Stimulated activated CD4-positive, alpha-beta T cell treated with anti-CD3 and anti-CD28 coated beads, Interleukin-4, amount 100 ng/mL, for 4 hours (primary cell): ENCODE measurements at places on chromosomes 3 and 15.

DNA sequence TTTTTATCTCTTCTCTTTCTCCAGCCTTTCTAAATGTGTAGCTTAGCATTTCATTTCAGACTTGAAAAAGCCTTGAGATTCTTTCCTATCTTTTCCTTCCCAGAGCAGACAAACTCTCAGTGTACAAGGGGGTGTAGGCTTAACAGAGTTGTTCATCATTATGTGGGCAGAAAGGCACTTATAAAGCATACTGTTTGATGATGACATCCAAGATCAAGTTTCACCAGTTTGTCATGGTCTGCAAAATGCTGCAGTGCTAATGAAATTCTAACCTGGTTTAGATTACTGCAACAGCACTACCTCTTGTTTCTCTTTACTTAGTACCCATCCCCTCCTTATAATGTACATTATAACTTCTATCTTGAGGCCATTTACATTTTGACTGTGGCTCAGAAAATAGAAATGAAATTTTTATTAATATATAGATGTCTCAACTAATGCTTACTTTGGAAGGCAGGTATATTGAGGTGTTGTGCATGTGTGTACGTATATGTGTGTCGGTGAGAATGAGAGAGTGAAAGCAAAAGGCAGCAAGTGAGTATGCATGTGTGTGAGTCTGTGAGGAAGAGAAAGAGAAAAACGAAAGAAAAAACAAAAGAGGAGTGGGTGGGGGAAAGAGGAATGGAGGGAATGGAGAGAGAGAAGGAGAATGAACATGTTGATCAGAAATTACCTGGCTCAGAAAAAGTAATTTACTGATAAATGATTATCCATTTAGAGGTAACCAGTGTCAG, 1043.6 kb downstream of the TUSC7 start:
- DNase-seq: no peak

- no peak for DNase-seq
These were observed 63.4 kb downstream of the CBLB start for GRCh38 chr3:105805404-105805803.

DNA sequence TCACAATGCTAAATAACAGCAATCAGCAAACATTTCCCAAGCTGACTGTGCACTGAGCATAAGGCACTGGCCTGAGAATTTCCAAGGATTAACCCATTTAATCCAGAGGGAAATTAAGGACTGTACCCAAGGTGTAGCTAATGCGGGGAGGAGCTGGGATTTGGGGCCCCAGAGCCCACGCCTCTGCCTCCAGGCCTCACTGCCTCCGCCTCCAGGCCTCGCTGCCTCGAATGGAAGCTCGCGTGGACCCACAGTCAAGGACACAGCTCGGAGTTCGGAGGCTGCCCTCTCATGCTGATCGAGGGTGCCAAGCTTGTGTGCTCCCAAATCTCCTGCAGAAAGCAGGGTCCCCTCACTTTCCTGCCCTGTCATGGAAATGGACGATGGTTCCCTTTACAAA, 76.5 kb upstream of the SNRPA1 start:
- DNase-seq: no peak

DNA sequence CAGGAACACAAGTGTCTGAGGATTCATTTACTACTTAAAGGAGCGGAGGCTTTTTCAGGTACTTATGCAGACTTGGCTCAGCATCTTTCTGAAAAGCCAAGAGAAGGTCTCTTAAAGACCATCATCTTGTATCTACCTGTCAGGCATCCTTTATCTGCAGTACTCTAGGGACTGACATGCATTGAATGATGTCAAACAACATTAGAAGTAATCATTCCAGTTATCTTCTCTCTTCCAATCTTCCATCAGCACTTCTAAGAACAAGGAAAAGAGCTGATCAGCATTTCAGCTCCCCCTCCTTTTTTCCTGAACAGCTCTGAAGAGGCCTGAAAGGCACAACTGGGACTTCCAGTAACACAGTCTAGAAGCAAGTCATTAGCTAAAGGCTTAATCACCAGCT, 214.8 kb downstream of the KCNH8 start:
- no peak for DNase-seq

- DNase-seq: no peak
These were observed 37.0 kb downstream of the GMNC start for GRCh38 chr3:190825386-190826016.

GRCh38 chr3:184085389-184085852, 11.4 kb upstream of the HTR3E start:
- DNase-seq: no peak

DNA sequence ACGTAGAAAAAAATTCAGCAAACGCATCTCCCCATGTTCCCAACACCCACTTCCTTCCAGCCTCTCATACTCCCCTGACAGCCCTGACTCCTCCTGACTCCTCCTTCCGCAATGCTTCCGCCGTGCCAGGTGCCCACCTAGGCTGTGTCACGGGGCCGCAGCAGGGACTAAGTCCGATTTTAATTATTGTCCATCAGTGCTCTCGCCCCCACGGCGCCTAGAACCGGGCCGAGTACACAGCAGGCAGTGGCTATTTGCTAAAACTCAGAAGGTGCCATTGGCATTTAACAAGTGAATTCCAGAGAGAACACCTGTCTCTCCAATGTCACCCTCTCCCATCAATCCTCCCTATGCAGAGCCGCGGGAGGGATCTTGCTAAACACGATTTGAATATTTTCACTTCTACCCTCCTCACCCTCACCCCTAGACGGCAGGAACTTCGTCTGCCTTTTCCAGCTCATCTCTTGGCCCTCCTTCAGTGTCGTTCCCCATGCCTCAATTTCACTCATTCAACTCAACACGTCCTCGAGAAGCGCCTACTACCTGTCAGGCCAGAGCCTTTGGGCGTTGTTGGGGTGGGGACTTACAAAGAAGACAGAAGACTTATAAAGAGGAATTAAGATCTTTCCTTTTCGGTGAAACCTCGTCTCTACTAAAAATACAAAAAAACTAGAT, 11.5 kb upstream of the SHF start:
- no peak for DNase-seq

- no peak for DNase-seq
These were observed 617.4 kb downstream of the SI start for GRCh38 chr3:164460851-164461250.

DNA sequence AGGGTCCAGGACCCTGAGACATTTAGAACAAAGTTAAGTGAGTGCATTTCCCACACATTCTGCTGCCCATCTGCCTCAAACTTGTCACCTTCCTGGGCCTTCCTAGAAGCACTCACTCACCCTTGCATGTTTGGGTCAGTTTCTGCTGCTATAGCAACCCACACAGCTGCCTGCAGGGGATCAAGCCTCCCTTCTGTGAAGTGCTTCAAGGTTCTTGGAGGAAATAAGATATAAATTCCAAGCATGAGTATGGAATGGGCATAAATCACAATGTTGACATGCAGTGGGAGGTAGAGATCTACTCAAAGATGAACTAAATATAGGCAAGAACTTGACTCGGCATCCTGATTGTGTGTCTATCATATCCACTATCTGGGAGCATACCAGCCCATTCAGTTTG, 140.4 kb downstream of the SLC9A9 start:
- DNase-seq: no peak

- no peak for DNase-seq
These were observed 276.5 kb downstream of the EDEM1 start for GRCh38 chr3:5463991-5464390.

DNA sequence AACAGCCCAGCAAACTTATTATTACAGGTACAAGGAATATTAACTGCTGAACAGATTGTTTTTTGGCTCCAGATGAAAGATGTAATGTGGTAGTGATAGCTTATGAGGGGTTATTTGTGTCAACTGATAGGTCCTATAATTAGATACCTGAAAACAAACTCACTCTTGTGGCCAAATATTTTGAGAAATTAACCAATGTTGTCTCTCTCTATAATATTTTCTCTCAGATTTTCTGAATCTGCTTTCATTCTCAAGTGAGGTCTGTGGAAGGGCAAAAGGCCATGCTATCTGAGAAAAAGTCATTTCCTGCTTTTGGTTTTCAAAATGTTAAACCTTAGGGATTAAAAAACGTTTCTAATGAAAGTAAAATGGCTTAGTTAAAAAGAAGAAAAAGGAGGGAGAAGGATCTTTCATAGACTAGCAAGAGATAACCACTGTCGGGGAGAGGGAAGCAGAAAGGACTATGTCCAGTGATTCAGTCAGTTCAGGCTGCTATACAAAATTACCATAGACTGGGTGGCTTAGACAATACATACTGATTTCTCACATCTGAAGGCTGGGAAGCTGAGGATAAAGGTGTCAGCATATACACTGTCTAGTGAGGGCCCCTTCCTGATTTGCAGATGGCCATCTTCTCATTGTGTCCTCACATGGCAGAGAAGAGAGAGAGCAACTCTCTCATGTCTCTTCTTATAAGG, 277.5 kb upstream of the P2RY1 start:
- no peak for DNase-seq

DNA sequence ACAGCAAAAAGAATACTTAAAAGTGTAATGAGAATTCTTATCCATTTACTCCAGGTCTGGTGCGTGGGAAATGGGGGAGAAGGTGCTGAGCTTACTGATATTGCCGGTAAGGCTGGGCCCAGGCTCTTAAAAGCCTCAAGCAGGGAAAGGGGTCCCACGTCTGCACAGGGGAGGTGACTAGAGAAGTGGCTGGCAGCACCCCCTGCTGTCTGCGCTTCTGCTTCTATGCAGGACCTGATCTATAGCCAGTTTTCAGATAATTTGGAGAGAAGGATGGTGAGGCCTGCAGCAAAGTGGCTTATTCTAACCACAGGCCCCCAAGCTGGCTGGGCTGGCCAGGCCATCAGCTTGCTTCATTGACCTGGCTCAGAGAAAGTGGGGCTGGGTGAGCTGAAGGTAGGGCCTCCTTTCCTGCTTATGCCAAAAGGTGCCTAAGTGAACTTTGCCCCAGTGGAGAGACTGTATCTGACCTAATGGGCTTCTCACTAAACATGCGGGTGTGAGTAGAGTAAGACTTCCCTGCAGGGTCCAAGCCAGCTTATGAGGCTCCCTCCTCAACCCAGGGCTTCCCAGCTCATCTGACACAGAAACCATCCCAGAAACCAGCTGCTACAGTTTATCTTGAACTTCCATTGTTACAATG, 30.9 kb upstream of the ATP1B3 start:
- DNase-seq: peak; percentile 6

DNA sequence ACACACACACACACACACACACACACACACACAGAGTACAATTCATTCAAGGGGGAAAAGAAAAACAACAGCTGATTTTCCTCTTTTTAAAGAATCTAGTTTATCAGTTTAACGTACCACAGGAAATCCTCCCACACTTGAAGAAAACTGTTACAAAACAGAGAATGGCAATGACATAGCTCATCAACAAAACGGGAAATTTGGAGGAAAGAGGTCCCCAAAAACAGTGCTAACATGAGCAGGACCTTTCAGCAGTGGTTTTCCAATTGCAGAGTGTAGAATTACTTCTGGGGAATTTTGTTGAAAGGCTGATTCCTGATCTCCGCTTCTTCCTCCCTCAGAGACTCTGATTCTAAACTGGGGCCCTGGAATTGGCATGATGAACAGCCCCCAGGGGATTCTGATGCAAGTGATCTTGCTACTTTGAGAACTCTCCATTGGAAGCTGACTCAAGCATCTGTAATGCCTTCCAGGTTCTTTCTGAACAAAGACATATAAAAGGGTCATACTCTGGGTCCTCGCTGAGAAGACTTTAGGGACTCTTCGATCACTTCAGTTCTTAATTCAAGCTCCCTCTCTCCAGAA, 442.6 kb upstream of the PROK2 start:
- no peak for DNase-seq

DNA sequence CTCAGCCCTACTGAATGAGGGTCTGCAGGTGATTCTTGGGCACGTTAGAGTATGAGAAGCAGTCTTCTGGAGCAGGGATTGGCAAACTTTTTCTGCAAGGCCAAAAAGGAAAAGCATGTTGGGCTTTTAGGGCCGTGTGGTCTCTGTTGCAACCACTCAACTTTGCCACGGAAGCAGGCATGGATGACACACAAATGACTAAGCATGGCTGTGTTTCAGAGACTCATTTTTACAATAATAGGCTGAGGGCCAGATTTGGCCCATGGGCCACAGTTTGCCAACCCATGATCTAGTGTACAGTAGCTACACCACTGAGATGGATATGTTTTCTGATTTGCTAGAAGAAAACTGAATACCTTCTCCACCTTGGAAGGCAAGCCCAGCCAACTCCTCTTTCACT, 66.1 kb upstream of the PRICKLE2 start:
- DNase-seq: no peak

DNA sequence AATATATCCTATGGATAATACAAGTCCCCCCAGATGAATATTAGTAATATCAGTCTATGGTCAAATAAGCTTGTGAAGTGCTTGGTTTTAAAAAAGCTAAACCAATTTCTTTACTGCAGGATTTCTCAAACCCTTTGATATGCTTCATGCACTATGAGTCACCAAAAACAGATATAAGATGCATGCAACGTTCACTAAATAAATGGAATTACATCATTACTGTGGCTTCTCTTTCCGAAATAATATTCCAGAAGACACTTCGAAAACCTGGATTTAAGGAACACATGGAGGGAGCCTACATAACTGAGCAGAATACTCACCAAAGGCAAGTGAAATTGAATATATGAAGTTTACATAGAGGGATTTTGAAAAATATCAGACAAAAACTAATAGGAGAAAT, 126.3 kb upstream of the ABI3BP start:
- DNase-seq: no peak

DNA sequence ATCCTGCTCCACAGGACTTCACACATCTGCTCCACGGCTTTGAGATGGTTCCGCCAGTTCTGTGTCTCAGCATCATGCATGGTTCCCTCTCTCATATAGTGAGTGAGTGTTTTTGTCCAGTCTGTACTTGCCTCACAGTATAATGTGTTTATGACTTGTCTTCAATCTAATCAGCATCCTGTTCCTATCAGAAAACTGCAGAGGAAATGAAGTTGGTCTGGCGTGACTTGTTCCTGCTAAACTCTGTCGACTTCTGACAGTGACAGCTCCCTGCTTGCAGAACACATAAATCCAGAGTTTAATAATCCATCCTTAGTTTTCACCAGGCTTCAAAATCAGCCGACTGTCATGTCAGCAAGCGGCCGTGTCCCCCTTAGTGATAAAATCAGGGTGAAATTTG, 222.3 kb downstream of the SLCO3A1 start:
- DNase-seq: no peak

- DNase-seq: no peak
These were observed 325.4 kb downstream of the FOXP1 start for GRCh38 chr3:71258116-71258515.
